Body of pancreas (tissue), 4 donors: ENCODE measurements at places on chromosomes 2 and 18.

GRCh38 chr2:21427606-21428005, 303.8 kb downstream of the TDRD15 start:
- no peaks in the 10 kb centered on the region for H3K4me1 ChIP-seq
- H3K27me3 ChIP-seq, result no peaks in the 10 kb centered on the region
- DNase-seq, result no peak

GRCh38 chr2:148660999-148661398, 16.4 kb downstream of the EPC2 start:
- no peak overlapping the region for H3K27ac ChIP-seq
- H3K4me1 ChIP-seq, result peaks cover 24% of the 10 kb centered on the region
- no peaks in the 10 kb centered on the region for H3K36me3 ChIP-seq
- DNase-seq, result no peak

DNA sequence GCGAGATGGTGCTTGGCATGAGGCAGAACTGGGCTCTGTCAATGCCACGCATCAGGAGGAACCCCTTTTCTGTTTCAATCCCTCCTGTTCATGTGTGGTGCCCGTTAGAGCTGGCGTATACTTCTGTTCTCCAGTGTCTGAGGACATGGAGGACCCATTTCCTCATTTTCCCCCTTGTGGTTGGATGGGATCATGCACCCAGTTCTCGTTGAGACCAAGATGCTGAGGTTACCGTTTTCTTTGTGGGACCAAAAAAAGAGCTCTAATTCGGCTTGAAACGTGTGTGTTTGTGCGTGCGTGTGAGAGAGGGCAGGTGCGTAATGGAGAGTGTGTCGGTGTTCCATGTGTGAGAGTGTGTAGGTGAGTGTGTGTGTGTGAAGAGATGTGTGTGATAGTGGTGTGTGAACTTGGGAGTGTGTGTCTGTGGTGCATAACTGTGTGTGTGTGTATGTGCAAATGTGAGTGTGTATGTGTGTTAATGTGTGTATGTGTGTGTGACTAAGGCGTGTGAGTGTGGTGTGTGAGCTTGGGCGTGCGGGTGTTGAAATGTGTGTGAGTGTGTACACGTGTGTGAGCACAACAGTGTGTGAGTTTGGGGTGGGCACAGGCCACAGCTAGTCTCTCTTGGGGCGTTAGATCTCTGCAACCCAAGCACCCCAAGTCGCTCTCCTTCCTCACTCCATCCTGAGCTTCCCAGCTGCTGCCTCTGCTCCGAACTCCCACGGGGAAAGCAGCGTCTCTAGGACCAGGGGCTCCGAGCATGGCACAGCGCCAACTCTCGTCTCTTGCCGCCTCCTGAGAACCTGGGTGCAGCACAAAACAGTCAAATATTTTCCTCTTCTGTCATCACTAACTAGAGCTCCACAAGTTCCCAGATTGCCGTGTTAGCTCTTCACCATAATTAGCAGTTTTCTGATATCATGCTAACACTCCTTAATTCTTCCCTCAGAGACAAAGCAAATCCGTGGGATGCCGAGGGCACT, 75.8 kb downstream of the LONRF2 start:
- no peak overlapping the region for H3K4me3 ChIP-seq
- H3K27ac ChIP-seq, result no peak overlapping the region
- no peaks in the 10 kb centered on the region for H3K36me3 ChIP-seq
- no peaks in the 10 kb centered on the region for H3K4me1 ChIP-seq
- no peaks in the 10 kb centered on the region for H3K27me3 ChIP-seq

- no peaks in the 10 kb centered on the region for H3K4me1 ChIP-seq
- no peaks in the 10 kb centered on the region for H3K36me3 ChIP-seq
- peak; percentile 62 for DNase-seq
- H3K4me3 ChIP-seq, result no peak overlapping the region
- H3K27ac ChIP-seq, result no peak overlapping the region
- H3K27me3 ChIP-seq, result no peaks in the 10 kb centered on the region
Observed at GRCh38 chr2:112869258-112869842, 32.8 kb upstream of the IL1B start.

GRCh38 chr2:190717306-190717705, 68.4 kb downstream of the NAB1 start:
- no peak overlapping the region for H3K4me3 ChIP-seq
- no peaks in the 10 kb centered on the region for H3K27me3 ChIP-seq
- no peak for DNase-seq
- no peak overlapping the region for H3K27ac ChIP-seq

- H3K4me3 ChIP-seq, result peak overlapping the region; percentile 63
- no peaks in the 10 kb centered on the region for H3K27me3 ChIP-seq
- H3K27ac ChIP-seq, result peak overlapping the region; percentile 89
Observed at GRCh38 chr18:34976899-34977837, 64.0 kb upstream of the MAPRE2 start.

DNA sequence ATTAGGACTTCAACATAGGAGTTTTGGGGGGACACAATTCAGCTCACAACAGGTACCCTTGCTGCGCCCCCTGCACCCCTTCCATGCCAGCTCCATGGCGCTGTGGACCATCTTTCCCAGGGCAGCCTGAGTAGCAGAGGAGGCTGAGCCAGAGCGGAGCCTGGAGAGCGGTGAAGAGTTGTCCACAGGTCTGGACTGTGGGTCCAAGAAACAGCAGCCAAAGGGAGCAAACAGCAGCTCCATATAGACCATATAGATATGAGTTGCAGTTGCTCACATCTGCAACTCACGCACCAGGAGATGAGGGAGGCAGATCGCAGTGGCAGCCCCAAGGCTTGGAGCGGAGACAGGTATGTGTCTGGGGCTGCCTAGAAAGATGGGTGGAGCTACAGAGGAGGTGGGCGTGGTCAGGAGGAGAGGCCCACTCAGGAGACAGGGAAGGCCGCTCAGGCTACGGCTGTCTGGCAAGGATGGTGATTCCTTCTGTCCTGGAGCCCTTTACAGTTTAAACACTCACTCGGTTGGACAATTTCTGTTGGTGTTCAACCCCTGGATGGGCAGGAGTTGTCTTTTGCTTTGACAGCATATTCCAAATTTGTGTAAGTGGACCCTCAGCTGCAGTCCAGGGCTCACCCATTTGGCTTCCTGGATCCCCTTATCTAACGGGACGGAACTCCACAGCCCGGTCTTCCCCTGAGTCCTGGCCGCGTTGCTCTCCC, 155.1 kb downstream of the LPIN1 start:
- H3K27ac ChIP-seq, result no peak overlapping the region
- no peaks in the 10 kb centered on the region for H3K4me1 ChIP-seq
- DNase-seq, result no peak

GRCh38 chr2:144986691-144987090, 466.8 kb upstream of the ZEB2 start:
- no peak overlapping the region for H3K4me3 ChIP-seq
- H3K27ac ChIP-seq, result no peak overlapping the region
- no peak for DNase-seq
- H3K36me3 ChIP-seq, result no peaks in the 10 kb centered on the region

- no peaks in the 10 kb centered on the region for H3K27me3 ChIP-seq
- peak; percentile 84 for DNase-seq
- H3K4me3 ChIP-seq, result no peak overlapping the region
- no peaks in the 10 kb centered on the region for H3K36me3 ChIP-seq
- H3K27ac ChIP-seq, result peak overlapping the region; percentile 48
Observed at GRCh38 chr2:197306696-197307040, 3.9 kb downstream of the ANKRD44 start.

GRCh38 chr2:172376505-172377125, 50.8 kb upstream of the ITGA6 start:
- H3K27me3 ChIP-seq, result no peaks in the 10 kb centered on the region
- peak; percentile 71 for DNase-seq
- no peak overlapping the region for H3K4me3 ChIP-seq
- H3K36me3 ChIP-seq, result no peaks in the 10 kb centered on the region

DNA sequence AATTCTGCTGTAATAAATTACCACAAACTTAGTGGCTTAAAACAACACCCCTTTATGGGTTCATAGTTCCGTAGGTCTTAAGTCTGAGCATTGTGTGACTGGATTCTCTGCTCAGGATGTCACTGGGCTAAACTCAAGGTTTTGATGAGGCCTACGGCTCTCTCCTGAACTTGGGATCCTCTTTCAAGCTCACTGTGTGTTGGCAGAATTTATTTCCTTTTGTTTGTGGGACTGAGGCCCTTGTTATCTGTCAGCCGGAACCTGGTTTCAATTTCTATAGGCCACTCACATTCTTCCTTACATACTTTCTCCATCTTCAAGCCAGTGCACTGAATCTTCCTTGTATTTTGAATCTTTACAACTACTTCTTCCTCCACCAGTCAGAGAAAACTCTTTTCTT, 290.2 kb downstream of the AKAIN1 start:
- no peaks in the 10 kb centered on the region for H3K4me1 ChIP-seq
- no peak overlapping the region for H3K27ac ChIP-seq
- no peak for DNase-seq
- H3K27me3 ChIP-seq, result no peaks in the 10 kb centered on the region
- H3K4me3 ChIP-seq, result no peak overlapping the region

DNA sequence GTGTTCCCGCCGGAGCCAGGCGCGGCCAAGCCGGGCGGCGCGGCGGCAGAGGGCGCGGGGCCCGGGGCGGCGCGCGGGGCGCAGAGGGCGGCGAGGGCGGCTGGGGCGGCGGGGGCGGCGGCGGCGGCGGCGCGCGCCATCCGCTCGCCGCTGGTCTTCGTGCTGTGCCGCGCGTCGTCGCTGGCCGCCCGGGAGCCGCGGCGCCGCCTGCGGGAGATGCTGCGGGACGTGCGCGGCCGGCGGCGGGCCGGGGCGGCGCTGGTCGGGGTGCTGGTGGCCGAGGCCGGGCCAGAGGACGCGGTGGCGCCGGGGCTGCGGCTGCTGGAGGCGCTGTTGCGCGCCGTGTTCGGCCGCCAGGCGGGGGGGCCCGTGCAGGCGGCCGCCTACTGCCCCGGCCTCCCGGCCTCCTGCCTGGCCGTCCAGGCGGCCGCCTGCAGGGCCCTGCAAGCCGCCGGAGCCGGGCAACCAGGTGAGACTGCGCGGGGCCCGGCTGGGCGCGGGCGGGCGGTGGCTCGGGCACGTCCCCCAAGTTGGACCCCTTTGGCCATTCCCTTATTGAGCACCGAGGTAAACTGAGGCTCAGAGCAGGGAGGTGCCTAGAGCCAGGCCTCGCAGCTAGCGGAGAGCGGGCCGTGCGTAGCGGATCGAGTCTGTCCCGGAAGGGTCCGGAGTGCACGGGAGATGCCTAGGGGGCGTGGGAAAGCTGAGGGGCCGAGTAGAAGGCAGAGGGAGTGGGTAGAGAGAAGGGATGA, 584 bp downstream of the C2orf72 start:
- peak; percentile 31 for DNase-seq
- H3K36me3 ChIP-seq, result no peaks in the 10 kb centered on the region
- peak overlapping the region; percentile 80 for H3K27ac ChIP-seq
- H3K4me1 ChIP-seq, result peaks cover 41% of the 10 kb centered on the region
- no peak overlapping the region for H3K4me3 ChIP-seq
- no peaks in the 10 kb centered on the region for H3K27me3 ChIP-seq

- no peaks in the 10 kb centered on the region for H3K27me3 ChIP-seq
- no peak overlapping the region for H3K4me3 ChIP-seq
Observed at GRCh38 chr2:214560618-214561190, 149.8 kb downstream of the VWC2L start.

GRCh38 chr2:110946902-110947301, 173.8 kb upstream of the BCL2L11 start:
- no peaks in the 10 kb centered on the region for H3K27me3 ChIP-seq
- H3K36me3 ChIP-seq, result no peaks in the 10 kb centered on the region
- H3K4me1 ChIP-seq, result no peaks in the 10 kb centered on the region
- H3K4me3 ChIP-seq, result no peak overlapping the region
- no peak overlapping the region for H3K27ac ChIP-seq

DNA sequence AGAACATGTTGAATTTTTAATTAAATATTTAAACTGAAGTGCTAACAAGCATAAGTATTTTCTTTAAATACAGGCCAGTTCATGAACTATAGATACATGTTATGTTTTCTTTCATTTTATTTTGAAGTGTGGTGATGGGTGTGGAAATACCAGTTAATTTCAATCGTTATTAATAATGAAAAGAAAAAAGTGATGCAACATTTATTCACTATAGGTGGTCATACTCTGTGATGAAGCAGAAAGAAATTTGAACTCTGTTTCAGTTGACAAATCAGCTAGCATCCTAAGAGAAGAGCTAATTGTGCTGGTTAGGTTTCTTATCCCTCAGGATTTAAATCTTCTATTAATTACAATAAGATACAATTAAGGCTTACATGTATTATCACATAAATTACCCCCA, 795.1 kb upstream of the DDX18 start:
- H3K27ac ChIP-seq, result no peak overlapping the region
- H3K4me3 ChIP-seq, result no peak overlapping the region
- no peaks in the 10 kb centered on the region for H3K27me3 ChIP-seq
- no peaks in the 10 kb centered on the region for H3K4me1 ChIP-seq
- H3K36me3 ChIP-seq, result no peaks in the 10 kb centered on the region
- no peak for DNase-seq

- H3K27me3 ChIP-seq, result no peaks in the 10 kb centered on the region
- peak; percentile 7 for DNase-seq
- peaks cover 7% of the 10 kb centered on the region for H3K4me1 ChIP-seq
- no peaks in the 10 kb centered on the region for H3K36me3 ChIP-seq
- no peak overlapping the region for H3K27ac ChIP-seq
Observed at GRCh38 chr2:204024503-204024902, 87.9 kb downstream of the ICOS start.

- no peaks in the 10 kb centered on the region for H3K27me3 ChIP-seq
- DNase-seq, result peak; percentile 69
- H3K4me3 ChIP-seq, result no peak overlapping the region
- no peaks in the 10 kb centered on the region for H3K36me3 ChIP-seq
Observed at GRCh38 chr18:57846258-57846657, 43.1 kb upstream of the ATP8B1 start.

GRCh38 chr2:223591596-223591995, 10.6 kb downstream of the SCG2 start:
- no peaks in the 10 kb centered on the region for H3K36me3 ChIP-seq
- DNase-seq, result no peak
- no peaks in the 10 kb centered on the region for H3K27me3 ChIP-seq
- no peaks in the 10 kb centered on the region for H3K4me1 ChIP-seq
- H3K4me3 ChIP-seq, result no peak overlapping the region

- H3K27ac ChIP-seq, result no peak overlapping the region
- no peak overlapping the region for H3K4me3 ChIP-seq
- peaks cover 6% of the 10 kb centered on the region for H3K4me1 ChIP-seq
- H3K27me3 ChIP-seq, result no peaks in the 10 kb centered on the region
Observed at GRCh38 chr2:239349453-239350135, 51.2 kb downstream of the HDAC4 start.

- no peaks in the 10 kb centered on the region for H3K36me3 ChIP-seq
- no peaks in the 10 kb centered on the region for H3K27me3 ChIP-seq
- H3K4me1 ChIP-seq, result peaks cover 10% of the 10 kb centered on the region
- no peak overlapping the region for H3K4me3 ChIP-seq
- no peak overlapping the region for H3K27ac ChIP-seq
Observed at GRCh38 chr18:76416911-76417310, 78.1 kb downstream of the ZNF516 start.

GRCh38 chr2:144511937-144512336, 8.0 kb downstream of the ZEB2 start:
- peaks cover 13% of the 10 kb centered on the region for H3K27me3 ChIP-seq
- H3K27ac ChIP-seq, result no peak overlapping the region
- peaks cover 10% of the 10 kb centered on the region for H3K4me1 ChIP-seq
- no peaks in the 10 kb centered on the region for H3K36me3 ChIP-seq
